ENCODE measurements at places on chromosomes 1 and 21.

DNA sequence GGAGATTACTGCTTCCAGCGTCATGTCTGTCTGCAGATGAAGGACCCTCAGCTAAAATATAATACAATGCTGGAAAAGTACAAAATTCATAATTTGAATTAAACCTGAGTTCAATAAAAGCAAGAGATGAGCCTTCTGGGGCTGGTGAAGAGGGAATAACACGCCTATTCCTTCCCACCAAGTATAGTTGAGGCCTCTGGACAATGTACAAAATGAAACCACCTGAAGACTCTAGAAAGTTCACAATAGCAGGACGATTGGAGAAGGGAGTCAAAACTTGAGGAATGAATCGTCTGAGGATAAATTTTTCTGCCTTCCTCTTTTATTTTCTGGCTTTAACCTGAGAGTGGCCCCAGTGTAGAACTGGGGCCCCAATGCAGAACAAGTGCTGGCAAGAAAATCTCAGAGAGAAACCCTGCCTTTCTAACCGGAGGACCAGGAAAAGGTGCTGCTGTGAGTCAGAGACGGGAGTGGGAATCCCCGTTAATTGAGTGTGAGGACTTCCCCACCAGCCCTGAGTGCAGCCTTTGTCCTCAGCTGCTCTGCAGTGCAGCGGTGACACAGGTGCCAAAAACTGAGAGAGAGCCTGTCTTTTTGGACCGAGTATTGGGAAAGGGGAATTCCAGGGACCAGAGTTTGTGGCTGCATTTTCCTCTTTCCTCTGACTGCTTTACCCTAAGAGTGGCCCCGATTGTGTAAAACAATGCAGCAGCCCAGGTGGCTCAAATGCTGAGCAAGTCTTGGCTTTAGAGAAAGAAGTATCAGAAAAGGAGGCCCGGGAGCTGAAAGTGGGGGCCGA lies 264.9 kb downstream of the DYRK1A start:
- DNase-seq, result no peak

- no peak for DNase-seq
These were observed 10.2 kb downstream of the AGTRAP start for GRCh38 chr1:11746092-11746491.

DNA sequence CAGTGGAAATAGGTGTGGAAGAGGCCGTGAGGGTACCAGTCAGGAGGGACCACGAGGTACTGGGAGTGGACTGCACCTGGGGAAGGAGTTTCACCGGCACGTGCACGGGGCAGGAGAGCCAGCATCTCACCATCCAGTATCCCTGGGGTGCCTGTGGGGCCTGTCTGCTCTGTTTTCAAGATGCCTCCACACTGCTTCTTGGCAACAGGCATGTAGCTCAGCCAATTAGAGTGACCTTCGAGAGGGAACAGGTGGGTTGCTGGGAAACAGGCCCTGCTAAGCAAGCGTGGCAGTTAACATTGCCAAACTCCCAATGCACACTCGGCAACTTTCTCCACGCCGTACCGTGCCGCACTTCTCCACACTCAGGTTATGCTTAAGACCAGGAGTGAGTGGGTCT lies 17.7 kb downstream of the KCNC4 start:
- no peak for DNase-seq

DNA sequence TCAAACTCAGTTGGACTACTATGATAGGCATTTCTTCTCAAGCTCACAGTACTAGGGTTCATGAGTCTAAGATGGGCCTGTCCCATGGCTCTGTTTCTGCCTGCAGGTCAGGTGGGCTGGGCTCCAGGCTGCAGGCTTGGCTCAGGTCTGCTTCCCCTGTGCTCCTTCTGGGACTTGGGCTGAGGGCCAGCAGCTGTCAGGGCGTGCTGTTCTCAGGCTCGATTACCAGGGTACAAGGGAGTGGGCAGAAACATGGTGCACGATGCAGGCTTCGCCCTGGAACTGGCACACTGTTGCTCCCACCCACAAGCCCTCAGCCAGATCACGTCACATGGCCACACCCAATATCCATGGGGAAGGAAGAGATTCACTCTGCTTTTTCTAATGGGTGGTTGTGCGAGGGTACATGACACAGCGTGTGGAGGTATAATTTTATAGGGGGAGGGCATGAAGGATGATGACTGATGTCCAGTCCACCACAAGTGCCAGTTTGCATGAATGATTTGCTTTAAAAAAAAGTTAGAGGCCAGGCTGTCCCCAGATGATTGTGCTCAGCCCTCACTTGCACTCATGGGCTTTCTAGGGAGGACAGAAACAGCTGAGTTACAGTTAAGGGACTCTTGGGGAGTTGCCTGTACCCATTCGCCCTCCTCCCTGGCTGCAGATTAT lies 118.0 kb downstream of the ACTL8 start:
- no peak for DNase-seq

- no peak for DNase-seq
These were observed 588.8 kb upstream of the PBX1 start for GRCh38 chr1:163970151-163970550.

DNA sequence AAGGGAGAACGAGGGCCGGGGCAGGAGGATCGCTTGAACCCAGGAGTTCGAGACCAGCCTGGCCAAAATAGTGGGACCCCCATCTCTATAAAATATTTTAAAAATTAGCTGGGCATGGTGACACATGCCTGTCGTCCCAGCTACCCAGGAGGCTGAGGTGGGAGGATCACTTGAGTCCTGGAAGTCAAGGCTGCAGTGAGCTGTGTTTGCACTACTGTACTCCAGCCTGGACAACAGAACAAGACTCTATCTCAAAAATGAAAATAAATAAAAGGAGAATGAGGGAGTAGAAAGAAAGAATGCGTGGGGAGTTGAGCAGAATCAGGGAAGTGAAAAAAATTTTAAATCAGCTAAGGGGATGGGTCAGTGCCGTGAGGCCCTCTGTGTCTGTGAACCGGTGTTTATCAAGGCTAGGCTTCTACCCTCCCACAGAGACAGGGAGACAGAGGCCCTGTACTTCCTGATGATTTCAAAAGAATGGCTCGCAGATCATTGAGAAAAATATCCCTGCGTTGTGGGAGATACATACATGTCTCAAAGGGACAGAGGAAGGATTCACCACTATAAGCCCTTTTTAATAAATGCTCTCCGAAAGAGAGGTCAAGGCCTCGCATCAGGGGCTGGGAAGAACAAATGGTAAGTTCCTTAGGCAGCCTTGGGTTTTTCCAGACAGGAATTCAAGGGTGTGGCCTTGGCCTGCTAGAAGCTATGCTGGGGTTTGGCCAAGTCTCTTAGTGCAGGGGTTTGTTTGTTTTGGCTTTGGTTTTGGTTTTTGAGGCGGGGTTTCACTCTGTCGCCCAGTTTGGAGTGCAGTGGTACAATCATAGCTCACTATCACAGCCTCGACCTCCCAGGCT lies 20.7 kb downstream of the IL10RB start:
- no peak for DNase-seq

- no peak for DNase-seq
These were observed 103.9 kb downstream of the PTPN14 start for GRCh38 chr1:214447557-214447871.

GRCh38 chr1:178161516-178161915 lies 67.6 kb downstream of the RASAL2 start:
- no peak for DNase-seq

DNA sequence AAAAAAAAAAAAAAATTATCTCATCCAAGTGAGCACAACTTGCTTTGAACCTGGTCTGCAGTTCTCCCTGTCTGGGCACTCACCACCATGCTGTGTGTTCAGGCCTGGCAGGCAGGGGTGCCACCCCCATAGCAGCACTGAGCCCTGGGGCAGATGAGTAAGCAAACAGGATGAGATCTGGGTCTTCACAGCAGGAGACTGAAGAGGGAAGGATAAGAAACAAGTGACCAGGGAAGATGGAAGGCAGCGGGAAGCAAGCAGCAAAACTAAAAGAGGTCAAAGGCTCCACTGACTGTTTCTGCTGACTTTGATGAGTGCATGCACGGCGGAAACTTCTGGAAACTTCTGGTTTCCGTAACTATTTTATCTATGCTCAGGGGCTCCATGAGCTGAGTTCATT lies 133.5 kb upstream of the SOD1 start:
- DNase-seq, result no peak

GRCh38 chr1:59318271-59318860 lies 21.5 kb downstream of the FGGY start:
- no peak for DNase-seq

GRCh38 chr21:15986277-15986676 lies 256.5 kb downstream of the USP25 start:
- DNase-seq, result no peak

GRCh38 chr1:43188106-43188505 lies 16.0 kb downstream of the CFAP57 start:
- no peak for DNase-seq

GRCh38 chr1:28144203-28145135 lies 32.0 kb downstream of the PTAFR start:
- DNase-seq, result no peak

DNA sequence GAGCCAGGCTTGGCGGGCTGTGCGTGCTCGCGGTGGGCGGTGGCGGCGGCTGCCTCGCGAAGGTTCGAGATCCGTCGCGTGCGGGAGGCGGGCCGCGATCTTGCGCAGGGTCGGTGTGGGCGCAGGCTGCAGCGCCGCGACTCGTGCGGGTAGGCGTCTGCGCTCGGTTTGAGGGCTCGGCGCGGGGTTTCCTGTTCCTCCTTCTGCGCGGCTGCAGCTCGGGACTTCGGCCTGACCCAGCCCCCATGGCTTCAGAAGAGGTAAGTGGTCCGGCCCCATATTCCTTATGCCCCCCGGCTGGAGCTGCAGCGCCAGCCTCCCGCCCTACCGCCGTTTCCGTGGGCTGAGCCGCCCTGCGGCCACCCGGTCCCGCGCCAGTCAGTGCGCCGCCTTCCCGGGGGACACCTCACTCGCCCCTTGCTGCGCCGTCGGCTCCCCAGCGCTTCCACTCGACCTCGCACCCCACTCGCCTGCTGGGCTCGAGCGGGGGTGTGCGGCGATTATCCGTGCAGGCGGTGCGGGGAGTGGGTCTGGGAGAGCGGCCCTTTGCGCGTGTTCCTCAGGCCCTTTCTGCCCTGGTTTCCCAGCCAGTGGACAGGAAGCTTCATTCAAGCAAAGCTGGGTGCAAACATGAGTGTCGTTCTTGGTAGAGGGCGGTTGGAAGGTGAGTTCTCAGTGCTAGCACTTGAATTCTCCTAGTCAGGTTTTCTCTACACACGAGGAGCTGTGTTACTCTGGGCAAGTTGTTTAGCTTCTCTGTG lies at the start of gene CACYBP:
CACYBP (plus strand) TSS at position 12 of the 761 bp plus-strand sequence; CDS start at position 246, 234 bp downstream.
- no peak for DNase-seq

DNA sequence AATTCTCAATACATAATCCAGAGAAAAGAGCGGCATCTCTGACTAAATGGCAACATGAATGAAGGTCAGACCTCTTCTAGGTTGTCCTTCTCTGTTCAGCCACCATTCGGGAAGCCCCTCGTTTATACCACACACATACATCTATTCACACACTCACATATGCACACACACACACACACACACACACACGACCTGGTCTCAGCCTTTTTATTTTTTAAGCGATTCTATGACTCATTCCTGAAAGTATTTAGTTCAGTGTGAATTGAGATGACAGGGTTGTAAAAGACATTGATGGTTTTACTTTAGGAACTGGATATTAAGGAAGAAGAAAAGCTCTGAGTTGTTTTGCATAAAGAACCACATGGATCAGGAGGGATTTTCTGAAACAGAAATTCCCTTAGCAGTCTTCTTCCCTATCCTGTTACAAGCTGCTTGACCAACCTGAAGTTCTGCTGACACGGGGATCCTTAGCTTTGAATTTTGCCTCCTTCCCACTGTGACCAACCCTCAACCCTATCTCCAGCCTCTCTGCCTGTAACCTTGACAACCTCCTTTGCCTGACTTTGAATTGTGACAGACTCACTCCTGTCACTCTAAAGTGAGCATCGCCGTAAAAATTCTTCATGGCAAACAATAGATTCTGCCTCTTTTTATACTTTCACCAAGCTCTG lies 383.1 kb upstream of the ESRRG start:
- no peak for DNase-seq

DNA sequence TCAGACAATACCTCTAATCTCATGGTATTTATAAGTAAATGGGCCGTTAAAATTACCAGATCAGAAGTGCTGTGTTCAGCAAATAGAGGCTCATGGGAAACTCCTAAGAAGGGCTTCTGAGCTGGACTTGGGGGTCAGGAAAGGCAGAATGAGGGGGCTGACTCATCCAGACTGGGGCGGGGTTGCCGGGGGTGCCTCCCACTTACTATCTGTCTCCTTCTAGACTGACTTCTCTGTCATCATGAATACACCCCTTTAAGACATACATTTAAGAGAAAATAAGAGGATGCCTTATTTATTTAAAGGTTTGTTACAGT lies 96.0 kb upstream of the ERRFI1 start:
- DNase-seq, result no peak

DNA sequence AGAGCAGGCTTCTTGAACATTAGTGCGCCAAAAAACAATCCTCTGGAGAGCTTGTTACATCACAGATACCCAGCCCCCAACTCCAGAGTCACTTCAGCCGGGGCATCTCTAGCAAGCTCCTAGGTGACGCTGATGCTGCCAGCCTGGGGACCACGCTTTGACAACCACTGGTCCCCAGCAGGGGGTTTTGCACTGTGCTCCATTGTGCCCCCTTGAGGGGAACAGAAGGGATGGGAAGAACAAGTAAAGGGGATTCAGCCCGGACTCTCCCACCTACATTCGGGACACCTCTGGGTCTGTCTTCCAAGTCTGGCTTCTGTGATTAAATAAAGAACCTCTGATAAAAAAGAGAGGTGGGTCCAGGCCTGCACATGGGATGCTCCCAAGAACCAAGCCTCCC lies 60.4 kb downstream of the ATP5PO start:
- DNase-seq, result no peak

GRCh38 chr1:68217060-68217554 lies 15.2 kb downstream of the WLS start:
- no peak for DNase-seq

GRCh38 chr1:65971547-65971946 lies 178.9 kb downstream of the PDE4B start:
- no peak for DNase-seq

- no peak for DNase-seq
These were observed 21.6 kb downstream of the GLMN start for GRCh38 chr1:92277105-92277723.
